ENCODE measurements at places on chromosomes 7 and 10.

DNA sequence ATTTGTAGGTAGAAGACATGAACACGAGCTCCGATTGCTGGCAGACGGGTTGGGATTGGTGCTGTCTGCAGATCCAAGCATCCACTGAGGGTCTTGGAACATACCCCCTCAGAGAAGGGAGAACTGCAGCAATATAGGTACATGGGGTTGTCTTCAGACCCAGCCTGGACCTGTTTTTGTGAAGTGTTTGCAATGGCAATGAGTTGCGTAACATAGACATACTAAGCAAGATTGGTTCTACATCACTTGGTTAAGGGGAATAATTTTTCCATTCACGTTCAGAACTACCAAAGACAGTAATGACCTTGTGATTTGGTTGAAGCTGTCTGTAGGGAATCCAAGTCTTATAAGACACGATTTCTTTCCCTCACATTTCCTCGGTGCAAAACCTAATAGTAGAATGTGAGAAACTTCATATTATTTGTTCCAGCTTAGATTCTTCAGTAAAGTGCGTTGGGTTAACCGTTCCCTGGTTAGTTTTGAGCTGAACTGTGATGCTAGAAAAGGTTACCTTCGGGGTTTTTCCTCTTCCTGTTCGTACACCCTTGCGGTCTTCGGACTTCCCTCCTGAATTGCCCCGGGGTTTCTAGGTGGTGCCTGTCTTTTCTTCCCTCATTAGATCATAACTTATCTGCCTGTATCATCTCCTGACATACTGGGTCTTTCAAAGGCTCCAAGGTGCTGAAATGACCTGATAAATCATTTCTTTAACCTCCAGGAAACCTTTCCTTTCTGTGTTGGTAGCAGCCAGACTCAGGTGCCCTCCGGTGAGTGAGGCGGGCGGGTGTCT, 14.4 kb downstream of the PROSER2 start:
- no peak for DNase-seq

DNA sequence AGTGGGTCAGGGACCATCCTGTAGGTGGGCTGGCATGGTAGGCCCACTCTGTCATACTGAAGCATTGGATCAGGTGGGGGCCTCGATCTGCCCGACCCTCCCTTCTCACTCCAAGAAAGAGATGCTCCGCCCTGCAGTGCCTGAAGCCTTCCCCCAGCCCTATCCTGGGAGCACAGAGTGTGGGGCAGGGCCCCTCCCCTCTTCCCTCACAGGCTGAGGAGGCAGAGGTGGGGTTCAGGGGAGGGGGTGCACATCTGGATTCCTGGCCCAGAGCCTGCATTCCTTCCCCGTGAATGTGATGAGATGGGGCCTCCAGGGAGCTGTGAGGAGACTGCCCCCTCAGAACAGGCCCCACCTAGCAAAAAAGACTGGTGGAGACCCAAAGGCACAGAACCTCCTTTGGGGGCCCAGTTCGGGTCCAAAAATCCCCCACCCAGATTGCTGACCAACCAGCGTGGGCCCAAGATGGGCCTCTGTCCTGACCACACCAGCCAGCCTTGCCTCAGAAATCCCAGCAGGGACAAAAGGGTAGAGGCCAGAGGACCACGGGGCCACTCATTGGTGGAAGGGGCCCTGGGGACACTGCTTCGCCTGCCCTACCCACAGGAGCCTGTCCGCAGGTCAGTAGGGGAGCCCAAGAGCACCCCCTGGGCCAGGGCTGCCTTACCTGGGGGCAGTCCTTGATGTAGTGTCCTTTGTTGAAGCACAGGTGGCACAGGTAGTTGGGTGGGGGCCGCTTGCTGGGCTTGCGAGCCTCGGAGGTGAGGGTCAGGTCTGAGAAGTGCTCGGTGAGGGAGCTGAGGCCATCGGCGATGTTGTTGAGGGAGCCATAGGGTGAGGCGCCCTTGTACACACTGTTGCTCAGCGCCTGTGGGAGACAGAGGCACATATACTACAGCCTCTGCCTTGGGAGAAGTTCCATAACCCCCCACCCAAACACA, 13.3 kb downstream of the ZCCHC24 start:
- no peak for DNase-seq

GRCh38 chr7:22911889-22912288, 89.2 kb upstream of the TOMM7 start:
- no peak for DNase-seq

DNA sequence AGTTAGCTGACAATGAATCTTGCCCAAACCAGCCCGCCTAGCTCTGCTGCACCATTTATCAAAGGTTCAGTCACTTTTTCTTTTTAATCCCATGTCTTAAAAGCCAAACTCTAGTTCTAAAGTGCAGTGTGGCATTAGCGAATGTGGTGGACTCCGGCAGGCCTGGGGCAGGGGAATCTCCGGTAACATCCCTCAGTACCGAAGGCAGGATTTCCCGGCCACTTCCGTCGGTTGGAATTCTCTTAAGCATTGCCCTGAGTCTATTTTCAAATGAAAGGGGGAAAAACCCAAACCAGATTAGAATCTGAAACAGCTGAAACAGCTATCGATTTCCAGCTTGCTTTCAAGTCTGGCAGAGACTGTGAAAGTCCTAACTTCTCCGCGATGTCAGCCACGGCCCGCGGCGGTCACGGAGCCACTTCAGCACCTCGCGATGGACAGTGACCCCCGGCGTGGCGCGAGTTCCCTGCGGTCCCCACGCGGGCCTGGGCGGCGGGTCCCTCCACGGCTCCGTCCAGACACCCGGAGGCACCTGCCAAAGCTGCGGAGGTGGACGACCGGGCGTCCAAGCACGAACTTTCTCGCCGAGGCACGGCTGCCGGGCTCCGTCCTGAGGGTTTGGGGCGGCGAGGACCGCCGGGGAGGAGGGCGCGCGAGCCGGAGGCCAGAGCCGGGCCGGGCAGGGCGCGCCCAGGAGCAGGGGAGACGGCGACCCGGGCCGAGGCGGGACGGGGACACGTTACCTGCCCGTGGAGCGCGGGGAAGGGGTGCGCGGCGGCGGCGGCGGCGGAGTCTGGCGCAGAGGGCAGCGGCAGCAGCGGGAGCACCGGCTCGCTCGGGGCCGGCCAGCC, 745 bp downstream of the TCERG1L start:
- DNase-seq: no peak

GRCh38 chr7:83824214-83824613, 175.3 kb upstream of the SEMA3E start:
- peak; percentile 8 for DNase-seq

All from kidney tubule cell (primary cell).